ENCODE measurements at places on chromosomes 6 and 20.

GRCh38 chr20:24747010-24747712 lies 201.9 kb upstream of the CST7 start:
- DNase-seq = no peak

GRCh38 chr6:143157131-143157530 lies 96.4 kb downstream of the AIG1 start:
- no peak for DNase-seq

GRCh38 chr6:131116321-131116720 lies 18.9 kb upstream of the AKAP7 start:
- DNase-seq = no peak

DNA sequence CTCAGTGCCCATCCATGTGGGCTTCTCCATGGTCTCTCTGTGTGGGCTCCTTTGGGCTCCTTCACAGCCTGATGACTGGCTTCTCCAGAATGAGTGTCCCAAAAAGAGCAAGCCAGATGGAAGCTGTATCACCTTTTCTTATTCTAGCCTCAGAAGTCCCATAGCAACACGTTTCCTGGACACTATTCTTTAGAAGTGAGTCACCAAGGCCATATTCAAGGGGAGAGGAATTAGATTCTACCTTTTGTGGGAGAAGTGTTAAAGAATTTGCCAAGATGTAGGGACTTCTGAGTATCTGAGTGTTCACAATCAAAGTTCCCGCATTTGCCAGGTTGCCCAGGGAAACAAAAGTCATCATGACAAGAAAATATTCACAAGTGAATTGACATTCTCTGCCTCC lies 20.7 kb upstream of the TBC1D22B start:
- DNase-seq = no peak

GRCh38 chr6:34757687-34758274 lies 476 bp downstream of the SNRPC start:
- no peak for DNase-seq

- DNase-seq = no peak
Measured at GRCh38 chr6:145744619-145745018, 9.3 kb upstream of the EPM2A start.

GRCh38 chr6:37913210-37913609 lies 93.7 kb downstream of the ZFAND3 start:
- DNase-seq = no peak

GRCh38 chr20:51363378-51363777 lies 179.1 kb downstream of the NFATC2 start:
- no peak for DNase-seq

DNA sequence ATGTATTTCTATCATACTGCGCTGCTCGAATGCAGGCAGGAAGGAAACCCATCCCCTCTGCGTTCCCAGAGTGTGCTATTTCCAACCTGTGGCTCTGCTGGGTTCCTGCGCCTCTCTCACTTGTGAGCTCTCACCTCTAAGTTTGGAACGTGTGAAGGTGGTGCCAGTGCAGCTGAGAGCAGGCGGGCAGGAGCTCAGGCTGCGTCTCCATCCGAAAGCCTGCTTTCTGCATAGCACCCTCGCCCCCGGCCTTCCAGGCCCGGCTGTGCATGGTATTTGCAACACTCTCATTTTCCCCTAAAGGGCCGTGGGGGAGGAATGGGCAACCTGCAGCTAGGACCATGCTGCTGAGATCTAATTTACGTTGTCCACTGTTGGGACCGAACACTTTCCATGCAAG lies 288.0 kb upstream of the TSHZ2 start:
- no peak for DNase-seq

Data from esophagus muscularis mucosa (tissue), 4 donors.